ENCODE measurements at places on chromosomes 3 and 15. TPM values are rescaled to one million over a fixed set of nuclear protein-coding genes. Genes with fewer than 3 reads are reported as not detected.

DNA sequence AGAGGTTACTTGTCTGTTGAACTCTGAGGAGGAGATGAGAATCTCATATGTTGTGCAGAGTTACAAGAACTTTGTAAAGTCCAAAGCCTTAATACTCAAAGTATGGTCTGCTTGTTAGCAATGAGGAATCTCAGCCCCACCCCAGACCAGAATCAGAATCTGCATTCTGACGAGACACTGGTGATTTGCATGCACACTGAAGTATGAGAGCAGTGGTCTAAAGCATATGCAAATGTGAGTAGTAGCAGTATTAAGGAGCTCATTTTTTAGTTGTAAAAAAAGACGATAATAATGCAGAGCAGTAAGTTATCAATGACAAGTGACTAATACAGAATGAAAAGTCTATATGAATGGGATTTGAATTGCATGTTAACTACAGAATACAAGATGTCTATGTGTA is 327.7 kb downstream of the RYR3 start:
- H3K4me3 ChIP-seq, result no peak overlapping the region
- no peak overlapping the region for H3K27ac ChIP-seq
- no peaks in the 10 kb centered on the region for H3K36me3 ChIP-seq
- H3K27me3 ChIP-seq, result no peaks in the 10 kb centered on the region
- no peaks in the 10 kb centered on the region for H3K4me1 ChIP-seq

- peaks cover 8% of the 10 kb centered on the region for H3K4me1 ChIP-seq
- no peaks in the 10 kb centered on the region for H3K27me3 ChIP-seq
- no peaks in the 10 kb centered on the region for H3K36me3 ChIP-seq
Observed at GRCh38 chr3:106305127-106305526, 436.3 kb upstream of the CBLB start.

The EIF4E3 gene
- total RNA-seq, result 24.1 TPM

GRCh38 chr3:179872842-179873241 is 163.9 kb downstream of the PEX5L start:
- no peak overlapping the region for H3K4me3 ChIP-seq
- no peak overlapping the region for H3K27ac ChIP-seq
- H3K36me3 ChIP-seq, result no peaks in the 10 kb centered on the region
- no peak for DNase-seq
- no peaks in the 10 kb centered on the region for H3K4me1 ChIP-seq

- DNase-seq, result no peak
- no peak overlapping the region for H3K27ac ChIP-seq
- H3K4me1 ChIP-seq, result no peaks in the 10 kb centered on the region
Observed at GRCh38 chr3:111428301-111428700, 113.7 kb upstream of the CD96 start.

DNA sequence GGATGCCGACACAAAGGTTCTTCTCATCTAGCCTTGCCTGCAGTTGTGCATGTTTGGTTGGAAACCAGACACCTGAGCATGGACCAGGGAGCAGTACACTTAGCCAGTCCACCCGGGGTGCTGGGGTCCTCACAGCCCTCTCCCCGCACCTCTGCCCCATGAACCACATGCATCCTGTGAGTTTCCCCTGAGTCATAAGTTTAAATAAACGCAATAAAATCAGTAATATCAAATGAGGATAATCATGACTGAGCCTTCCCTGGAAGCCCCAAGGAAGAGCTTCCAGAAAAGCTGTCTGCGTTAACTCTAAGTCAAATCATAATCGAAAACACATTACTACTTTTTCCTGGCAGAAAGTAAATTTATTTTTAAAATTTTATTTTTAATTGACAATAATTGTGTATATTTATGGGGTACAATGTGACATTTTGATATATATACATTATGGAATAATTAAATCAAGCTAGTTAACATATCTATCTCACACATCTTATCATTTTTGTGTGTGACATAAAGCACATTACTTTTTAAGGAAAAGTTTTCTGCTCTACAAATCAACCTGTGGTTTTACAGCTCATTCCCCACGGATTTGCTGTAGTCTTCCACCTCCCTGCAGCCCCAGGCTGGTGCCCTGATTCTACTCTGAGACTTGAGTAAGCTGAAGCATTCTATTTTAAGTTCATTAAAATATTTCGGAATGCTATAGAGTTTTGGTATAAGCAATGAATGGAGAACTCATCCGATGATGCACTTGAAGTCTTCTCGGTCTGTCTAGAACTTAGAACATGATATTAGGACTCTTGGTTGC is 166.0 kb upstream of the EIF1B start:
- no peak for DNase-seq
- no peaks in the 10 kb centered on the region for H3K4me1 ChIP-seq
- no peak overlapping the region for H3K27ac ChIP-seq
- H3K27me3 ChIP-seq, result no peaks in the 10 kb centered on the region

The CHL1 gene
- total RNA-seq, result not detected

- no peaks in the 10 kb centered on the region for H3K36me3 ChIP-seq
- no peak for DNase-seq
- H3K27ac ChIP-seq, result no peak overlapping the region
Observed at GRCh38 chr3:139326131-139326530, 17.7 kb upstream of the MRPS22 start.

- peaks cover 1% of the 10 kb centered on the region for H3K36me3 ChIP-seq
- H3K27ac ChIP-seq, result no peak overlapping the region
- peaks cover 33% of the 10 kb centered on the region for H3K4me1 ChIP-seq
- DNase-seq, result no peak
- H3K4me3 ChIP-seq, result no peak overlapping the region
Observed at GRCh38 chr3:187005827-187006481, 75.6 kb downstream of the ST6GAL1 start.

The DPPA2 gene
- not detected for total RNA-seq

The GABRG3 gene
- not detected for total RNA-seq

- peak; percentile 85 for DNase-seq
- peak overlapping the region; percentile 71 for H3K27ac ChIP-seq
- H3K4me1 ChIP-seq, result peaks cover 58% of the 10 kb centered on the region
Observed at GRCh38 chr3:50237754-50238548, 1.9 kb downstream of the GNAI2 start.
